GM10248 (cell line): ENCODE measurements at places on chromosomes 7 and 10.
A peak's percentile ranks its signal among the peaks of the same experiment; 100 is the strongest.

GRCh38 chr10:86073199-86073977, 293.2 kb downstream of the GRID1 start:
- DNase-seq = no peak

DNA sequence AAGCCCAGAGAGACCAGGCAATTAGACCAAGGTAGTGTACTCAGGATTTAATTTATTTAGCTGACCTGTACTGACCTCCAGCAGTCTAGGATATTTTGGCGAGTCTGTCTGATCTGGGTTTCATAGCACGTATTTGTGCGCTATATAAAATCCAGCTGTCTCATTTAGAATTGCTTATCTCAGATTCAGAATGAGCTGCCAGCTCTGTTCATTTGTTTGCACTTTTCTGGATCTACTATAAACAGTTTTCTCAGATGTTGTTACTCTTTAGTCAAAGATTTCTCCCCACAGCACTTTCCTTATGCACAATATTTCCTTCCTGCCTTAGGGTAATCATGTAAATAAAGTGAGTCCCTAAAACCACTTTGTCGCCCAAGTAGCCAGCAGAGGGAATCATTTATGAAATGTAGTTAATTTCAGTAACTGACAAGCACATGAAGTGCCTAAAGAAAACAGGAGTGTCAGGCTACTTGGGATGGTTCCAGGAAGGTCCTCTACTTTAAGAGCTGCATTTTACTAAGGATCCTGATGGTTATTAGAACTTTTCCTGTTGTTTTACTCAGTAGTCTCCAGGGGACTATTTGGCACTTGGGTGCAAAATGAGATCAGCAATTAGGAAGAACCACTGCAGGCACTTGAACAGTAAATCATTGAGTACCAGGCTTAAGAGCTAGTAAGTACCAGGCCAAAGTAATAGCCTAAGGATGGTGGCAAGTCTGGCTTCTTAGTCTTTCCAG, 226.4 kb downstream of the TWIST1 start:
- no peak for DNase-seq

- DNase-seq = no peak
Observed at GRCh38 chr10:69730251-69731156, 71.2 kb upstream of the COL13A1 start.

DNA sequence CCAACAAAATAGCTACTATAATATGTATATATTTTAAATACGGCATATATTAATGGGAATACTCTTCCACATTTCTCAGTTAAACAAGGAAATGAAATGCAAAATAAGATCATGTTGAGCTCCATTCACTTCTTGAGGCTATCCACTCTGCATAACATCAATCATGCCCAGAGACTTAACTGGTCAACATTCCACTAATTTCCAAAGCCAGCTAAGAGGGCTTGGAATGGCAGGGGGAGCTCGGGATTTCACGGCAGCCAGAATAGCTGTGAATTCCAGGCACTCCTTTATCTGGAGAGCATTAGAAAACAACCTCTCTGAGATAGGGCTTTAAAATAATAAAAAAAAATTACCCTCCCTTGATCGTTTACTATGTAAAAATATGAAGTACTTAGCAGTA, 194.9 kb upstream of the CDCA7L start:
- no peak for DNase-seq

DNA sequence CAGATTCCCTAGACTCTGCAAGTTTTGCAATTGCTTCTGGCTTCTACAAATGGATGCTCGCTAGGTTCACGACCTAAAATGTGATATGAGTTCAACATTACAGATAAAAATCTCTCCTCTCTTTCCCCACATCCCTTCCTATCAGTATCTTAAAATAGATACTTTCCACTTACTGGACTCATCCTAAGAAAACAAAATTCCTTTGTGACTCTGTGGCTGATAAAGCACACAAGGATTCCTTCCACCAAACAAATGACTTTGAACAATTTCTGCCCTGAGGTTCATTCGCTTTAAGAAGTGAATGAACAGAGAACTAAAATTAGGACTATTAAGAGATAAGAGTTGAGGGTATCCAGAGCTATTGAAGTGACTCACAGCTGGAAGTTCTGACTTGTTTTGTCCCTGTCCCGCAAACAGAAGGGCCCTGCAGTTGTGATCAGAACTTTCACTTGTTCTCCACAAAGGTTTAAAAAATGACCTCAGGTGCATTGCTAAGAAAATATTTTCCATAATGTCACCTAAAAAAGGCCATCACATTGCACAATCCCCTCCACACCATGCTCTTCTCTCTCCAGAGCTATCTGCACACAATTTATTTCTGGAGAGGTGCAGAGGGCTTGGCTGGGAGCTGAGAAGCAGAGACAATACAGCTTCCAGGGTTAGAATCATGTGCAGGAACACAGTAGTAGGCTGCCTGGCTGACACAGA, 96.1 kb downstream of the PIP4K2A start:
- DNase-seq = no peak

GRCh38 chr7:93212881-93213280, 13.4 kb downstream of the HEPACAM2 start:
- no peak for DNase-seq

GRCh38 chr7:35717013-35717412, 22.1 kb upstream of the HERPUD2 start:
- DNase-seq = no peak

DNA sequence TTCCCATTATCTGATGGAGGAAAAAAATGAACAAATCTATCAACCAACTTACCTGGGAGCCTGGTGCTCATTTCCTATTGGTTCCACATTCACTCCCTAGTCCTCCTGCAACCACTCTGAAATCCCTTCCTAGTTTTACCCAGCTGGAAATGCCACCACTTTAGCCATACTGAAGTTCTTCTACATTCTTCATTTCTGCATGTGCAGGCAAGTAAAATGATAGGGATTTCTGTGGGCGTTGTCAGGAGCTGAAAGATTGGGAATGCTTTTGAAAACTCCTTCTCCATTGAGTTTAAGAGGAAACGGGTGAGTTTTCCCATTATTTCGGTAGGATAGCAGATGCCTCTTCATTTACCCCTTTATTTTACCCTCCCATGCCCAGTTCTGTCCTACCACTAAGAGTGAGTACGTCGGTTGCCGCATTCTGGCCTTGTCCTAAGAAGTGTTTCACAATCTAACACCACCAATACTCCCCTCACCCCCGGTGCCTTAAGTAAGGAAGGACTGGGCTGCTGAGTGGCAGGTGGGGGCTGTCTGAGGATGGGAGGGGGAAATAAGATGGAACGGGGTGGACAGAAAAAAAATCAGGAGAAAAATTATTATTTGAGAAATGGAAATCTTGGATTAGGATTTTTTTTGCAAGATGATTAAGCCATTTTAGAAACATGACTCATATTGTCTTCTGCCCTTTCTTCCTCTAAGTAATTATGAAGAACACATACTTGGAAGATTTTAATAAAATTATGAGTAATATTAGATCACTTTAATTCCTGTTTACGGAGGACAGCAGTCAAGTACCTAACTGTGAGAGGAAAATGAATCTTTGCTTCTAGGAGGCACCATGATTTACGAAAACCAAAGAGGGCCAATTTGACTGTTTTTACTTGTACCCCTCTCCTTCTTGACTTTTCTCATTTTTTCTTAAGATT, 13.2 kb upstream of the TAS2R60 start:
- no peak for DNase-seq

- no peak for DNase-seq
Observed at GRCh38 chr10:1402816-1403507, 334.4 kb downstream of the ADARB2 start.

DNA sequence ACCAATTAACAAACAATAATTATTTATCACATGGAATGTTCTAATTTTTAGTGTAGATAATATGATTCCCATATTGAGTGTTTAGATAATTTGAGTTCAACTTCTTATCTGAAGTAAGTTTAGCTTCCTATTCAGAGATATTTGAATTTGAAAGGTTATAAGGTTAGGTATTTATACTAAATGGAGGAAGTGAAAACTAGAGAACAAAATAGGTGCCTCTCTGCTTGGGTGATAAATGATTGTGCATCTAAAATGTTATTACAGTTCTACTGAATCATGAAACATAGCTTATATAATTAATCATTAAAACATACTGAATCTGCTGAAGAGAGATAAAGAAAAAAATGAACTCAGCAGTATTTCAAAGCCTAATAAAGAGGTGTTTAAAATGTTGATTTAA, 1174.3 kb downstream of the XPNPEP1 start:
- DNase-seq = peak; percentile 9

GRCh38 chr7:107330478-107330877, 139.4 kb upstream of the GPR22 start:
- DNase-seq = no peak

GRCh38 chr7:42854571-42855118, 57.2 kb downstream of the C7orf25 start:
- DNase-seq = no peak

GRCh38 chr10:110414548-110415309, 83.0 kb upstream of the DUSP5 start:
- DNase-seq = peak; percentile 83

DNA sequence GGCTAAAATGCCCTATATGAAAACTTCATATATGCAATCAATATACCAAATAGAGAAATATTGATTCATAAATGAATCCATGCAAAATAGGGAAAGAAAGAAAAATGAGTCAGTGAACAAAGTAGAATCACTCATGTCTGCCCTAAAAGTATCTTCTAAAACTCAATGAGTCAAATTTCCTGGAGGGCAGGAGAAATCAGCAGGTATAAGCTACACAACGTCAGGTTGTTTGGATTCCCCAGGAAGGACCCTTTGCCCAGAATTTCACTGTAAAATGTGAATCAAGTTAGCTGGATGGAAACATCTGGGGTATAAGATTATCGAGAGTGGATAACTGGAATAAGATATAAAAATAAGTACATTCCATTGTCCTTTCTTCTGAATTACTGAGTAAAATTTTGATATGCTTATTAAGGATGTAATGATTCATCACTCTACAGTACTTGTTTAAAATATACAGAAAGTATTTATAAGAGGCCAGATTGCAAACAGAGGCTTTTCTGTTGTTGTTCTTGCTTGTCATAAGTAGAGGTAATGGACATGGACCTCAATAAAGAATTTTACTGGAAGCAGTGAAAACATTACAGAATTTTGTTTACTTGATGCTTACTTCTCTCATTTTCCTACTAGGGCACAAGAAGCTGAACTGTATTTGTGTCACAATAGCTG, 99.0 kb downstream of the AGMO start:
- DNase-seq = no peak

DNA sequence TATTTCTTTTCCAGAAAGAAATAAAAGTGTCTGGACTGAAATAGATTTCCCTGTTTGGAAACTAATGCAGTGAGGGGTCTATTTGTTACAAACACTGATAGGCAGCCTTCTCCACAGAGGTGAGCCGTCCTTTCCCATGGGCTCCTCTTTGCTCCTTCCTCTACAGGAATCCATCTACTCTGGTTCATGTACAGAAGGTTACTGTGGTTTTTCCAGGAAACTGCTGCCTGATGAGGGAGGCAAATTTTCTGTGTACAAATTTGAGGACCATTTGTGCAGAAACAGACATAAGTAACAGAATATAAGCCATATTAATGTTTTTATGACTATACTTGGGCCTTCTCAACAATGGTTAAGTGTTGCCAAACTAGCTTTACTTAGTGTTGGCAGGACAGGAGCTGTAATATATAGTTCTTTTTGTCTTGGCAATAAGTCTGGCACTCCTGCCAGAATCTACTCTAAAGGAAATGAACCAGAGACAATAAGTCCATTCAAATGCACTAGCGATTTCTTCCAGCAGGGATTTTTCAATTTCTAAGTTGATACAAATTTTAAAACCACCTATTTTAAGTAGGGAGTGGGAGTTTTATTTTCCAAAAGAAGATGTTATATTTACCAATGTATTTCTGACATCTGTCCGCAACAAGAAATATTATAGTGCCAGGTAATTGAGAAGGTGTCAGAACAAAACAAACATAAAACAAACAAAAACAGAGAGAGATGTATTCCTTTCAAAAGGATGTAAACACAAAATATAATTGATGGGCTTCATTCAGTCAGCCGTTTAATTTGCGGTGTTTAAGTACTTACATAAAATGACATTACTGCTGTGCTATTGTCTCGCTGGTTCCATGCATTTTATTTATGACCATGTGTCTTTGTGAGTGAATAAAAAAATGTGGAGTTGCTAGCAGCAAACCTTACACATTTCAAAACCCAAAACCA, 91.0 kb upstream of the NFE2L3 start:
- DNase-seq = no peak

DNA sequence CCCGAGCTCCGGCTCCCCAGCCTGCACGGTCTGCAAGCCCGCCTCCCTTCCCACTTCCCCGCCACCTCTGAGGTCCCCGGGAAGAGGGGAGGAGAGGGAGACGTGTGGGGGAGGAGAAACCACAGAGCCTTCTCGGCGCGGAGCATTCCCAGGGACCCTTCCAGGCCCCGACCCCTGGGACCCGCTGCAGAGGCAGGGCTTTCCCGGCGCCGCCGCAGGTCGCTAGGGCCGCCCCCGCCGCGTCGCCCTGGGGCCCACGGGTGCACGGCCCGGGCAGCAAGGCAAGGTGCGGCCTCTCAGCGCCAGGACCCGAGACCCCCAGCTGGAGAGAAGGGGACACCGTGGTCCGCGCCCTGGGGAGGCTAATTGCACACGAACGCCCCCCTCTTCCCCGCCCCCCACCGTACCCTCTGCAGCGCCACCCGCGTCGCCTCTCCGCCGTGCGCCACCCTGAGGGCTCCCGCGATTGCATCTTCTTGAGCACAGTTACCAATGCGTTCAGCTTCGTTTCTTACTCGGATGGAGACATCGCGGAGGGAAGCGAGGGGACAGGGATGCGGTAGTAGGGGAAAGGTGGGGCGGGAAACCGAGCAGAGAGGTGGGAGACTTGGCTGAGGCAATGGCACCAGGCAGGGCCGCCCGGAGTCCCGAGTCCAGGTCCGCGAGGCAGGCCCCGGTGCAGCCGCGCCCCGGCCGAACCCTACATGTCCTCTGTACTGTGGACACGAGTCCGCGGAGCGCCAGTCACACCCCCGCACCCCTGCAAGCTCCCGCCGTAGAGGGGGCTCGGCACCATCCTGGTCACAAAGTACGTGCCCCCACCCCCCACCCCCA, 28.9 kb downstream of the SKIDA1 start:
- DNase-seq = peak; percentile 73

GRCh38 chr10:16195894-16196293, 240.9 kb upstream of the PTER start:
- DNase-seq = no peak

GRCh38 chr7:93720106-93720505, 145.6 kb upstream of the CALCR start:
- no peak for DNase-seq

- no peak for DNase-seq
Observed at GRCh38 chr7:81206217-81206616, 287.4 kb upstream of the SEMA3C start.

DNA sequence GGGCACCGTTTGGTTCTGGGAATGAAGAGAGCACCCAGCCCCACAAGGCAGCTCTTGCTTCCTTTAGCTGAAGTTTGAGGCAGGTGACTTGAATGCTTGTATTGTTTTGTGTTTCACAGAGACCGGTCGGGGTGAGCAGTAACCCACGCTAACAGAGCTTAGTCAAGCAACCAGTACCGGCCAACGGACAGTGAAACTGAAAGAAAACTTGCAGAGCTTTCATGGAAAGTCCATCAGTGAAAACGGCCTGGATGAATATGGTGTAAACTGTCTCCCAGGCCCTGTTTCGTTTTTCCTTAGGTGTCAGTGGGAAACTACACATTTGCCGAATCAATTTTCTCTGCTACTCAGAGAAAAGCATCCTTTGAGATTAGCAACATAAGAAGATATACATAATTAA, 101.1 kb downstream of the LYZL1 start:
- DNase-seq = no peak
